ENCODE measurements at places on chromosomes 7 and 10.

DNA sequence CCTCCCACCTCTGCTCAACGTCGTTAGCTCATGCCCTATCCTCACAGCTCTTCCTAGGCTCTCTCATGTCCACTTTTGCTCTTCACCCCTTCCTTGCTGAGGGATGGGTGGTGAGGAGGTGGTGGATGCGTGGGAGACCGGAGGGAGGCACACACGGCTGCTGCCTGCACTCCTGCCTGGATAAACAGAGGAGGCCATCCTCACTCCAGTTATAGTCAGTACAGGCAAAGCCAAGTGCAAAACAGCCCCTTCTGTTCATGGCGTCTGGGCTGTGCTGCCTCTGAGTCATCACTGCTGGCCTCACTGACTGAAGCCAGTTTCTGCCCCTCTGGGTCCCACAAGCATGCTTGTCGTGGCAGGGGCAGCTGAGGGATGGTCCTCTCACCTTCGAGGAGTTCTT, 31.9 kb upstream of the LRRC4 start:
- DNase-seq, result no peak

DNA sequence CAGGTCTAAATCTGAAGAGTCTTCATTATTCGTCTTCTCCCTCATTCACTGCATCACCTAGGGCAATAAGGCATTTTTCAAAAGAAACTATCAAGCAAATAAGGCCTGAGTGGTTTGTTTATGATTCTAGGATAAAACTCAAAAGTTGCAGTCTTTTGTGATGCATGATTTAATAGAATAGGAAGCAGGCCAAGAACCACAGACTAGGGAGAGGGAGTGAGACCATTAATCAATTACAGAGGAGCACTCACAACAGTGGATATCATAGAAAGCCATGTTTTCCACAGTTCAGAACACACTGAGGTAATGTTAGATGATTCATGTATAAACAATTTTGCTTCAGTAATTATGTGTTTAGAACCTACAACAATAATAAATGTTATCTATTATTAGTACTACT, 87.8 kb upstream of the LRRTM3 start:
- no peak for DNase-seq

- no peak for DNase-seq
Measured at GRCh38 chr7:22574754-22575520, 74.9 kb upstream of the STEAP1B start.

- DNase-seq, result no peak
Measured at GRCh38 chr10:93266858-93267257, 193.2 kb downstream of the CYP26A1 start.

DNA sequence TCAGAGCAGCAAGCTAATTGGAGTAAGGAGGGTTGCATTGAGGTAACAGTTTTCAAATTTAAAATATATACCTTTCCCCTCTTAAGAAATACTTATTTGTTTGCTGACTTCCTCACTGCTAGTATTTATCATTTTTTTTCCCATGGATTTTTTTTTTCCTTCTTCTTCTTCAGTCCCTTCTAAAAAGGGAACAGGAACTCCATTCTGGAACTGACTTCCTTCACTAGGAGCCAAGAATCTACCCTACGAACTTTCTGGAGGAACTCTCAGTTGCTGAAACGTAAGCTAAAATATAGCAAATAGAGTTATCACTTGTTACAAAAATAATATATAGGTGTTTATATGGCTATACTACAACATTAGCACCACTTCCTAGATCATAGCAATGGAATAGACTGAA, 95.4 kb downstream of the HGF start:
- DNase-seq, result no peak
